ENCODE measurements at places on chromosomes 4 and X.

DNA sequence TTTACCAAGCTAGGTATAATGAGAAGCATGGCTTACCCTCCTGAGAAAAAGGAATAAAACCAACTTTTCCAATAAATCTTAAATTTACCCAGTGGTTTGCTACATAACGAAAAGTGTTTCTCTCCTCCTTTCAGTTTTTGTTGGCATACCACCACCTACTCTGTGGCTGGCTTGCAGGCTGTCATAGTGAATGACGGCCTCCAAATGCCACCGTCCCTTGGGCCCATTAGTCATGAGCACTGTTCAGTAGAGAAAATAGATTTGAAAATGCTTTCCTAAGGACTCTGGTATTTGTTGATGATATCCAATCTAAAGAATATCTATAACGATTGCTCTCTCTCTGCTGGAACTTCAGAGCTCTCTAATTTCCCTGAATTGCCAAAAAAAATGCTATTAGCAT lies 488.3 kb downstream of the MAGEE1 start:
- no peak for DNase-seq

DNA sequence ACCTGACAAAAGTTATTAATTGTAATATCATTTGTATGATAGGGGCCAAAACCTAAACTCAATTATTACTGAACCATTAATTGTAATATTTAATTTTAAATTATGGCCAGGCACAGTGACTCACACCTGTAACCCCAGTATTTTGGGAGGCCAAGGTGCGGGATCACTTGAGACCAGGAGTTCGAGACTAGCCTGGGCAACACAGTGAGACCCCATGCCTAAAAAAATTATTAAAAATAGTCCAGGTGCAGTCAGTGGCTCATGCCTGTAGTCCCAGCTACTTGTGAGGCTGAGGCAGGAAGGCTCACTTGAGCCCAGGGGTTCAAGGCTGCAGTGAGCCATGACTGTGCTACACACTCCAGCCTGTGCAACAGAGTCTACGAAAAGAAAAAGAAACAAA lies 18.0 kb downstream of the PPAT start:
- DNase-seq, result no peak

DNA sequence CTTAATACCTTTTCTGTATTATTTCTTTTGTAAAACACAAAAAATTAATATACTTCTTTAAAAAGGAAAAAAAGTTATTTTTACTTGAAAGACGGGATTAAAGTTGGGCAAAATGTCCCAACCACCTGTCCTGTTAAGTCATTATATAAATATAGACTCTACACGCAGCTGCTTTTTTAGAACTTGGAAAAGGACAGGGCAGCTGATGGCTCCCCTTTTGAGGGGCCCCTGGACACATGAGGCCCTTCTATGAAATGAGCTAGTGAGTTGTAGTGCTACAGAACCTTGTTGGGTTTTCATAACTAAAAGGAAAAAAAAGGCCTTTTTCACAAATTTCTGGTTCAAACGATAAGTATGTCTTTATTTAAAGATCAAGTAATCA lies 600 bp upstream of the BEX2 start:
- peak; percentile 29 for DNase-seq

DNA sequence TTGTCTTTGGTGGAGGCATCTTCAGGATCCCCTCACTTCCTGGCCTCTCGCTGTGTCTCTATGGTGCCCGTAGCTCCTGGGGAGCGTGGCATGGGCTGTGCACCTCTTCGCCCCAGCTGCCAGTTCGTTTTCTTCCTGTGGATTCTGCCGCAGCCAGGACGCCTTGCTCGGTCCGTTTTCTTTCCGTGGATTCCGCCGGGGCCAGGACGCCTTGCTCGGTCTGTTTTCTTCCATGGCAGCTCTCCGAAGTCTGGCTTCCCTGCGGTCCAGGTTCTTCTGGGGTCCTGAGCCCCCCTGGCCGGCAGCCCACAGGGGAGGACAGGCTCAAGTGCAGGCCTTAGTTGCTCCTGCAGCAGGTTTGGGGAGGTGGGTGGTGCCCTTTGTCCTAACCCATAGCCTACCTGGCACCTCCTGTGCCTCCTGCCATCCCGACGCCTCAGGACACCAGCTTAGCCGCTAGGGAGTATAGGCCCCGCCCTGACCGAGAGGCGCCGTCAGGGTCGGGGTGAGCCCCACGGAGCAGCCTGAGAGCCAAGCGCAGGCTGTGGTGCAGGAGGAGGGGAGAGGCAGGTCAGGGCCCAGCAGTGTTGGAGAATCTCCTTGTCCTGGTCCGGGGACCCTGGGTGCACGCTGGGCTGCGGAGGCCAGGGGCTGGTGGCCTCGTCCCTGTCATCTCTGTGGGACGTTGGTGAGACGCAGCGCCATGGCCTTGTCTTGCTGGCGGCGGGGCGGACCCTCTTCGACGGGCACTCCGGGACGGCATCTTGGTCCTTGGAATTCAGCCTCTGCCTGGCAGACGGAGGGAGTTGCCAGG lies 27.1 kb downstream of the UVSSA start:
- DNase-seq, result no peak

DNA sequence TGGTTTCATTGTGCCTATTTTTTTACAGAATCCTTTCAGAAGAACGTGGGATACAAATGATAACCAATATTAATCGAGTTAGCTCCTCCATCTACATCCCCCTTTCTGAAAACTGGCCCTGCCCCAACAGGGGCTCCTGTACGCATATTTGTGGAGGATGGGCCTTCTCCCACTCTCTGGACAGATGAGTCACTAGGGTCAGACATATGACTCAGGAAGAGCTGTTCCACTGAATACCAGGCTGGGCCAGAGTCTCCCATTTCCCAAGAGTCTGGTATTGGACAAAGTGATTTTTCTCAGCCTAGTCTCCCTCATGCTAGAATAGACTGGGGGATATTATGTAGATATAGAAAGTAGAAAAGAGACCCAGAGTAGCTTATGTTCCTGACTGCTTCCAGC lies 142.4 kb downstream of the TSPAN5 start:
- peak; percentile 91 for DNase-seq

DNA sequence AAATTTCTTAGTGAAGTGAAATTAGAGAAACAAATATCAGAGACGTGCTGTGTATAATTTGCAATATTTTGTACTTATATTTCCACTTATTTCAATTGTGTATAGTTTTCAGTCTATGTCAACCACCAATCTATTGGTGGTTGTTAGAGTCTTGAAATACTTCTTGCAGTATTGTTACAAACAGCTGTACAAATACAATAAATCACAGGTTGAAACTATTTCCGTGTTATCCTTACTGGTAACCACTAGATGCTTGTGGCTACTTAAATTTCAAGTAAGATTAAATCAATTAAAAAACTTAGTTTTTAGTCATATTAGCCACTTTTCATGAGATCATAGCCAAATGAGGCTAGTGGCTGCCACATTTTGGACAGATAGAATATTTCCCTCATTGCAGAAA lies 520.5 kb downstream of the GBA3 start:
- peak; percentile 68 for DNase-seq

DNA sequence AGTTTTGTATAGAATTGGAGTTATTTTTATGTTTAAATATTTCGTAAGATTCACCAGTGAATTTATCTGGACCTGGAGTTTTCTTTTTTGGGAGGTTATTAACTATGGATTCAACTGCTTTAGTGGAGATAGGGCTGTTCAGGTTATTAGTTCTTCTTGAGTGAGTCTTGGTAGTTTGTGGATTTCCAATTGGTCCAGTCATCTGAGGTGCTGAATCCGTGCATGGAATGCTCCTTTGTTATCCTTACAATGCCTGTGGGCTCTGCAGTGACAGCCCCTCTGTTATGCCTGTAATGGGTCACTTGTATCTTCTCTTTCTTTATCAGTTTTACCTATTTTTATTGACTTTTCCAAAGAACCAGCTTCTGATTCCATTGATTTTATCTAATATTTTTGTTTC lies 15.4 kb upstream of the NKX1-1 start:
- DNase-seq, result no peak

DNA sequence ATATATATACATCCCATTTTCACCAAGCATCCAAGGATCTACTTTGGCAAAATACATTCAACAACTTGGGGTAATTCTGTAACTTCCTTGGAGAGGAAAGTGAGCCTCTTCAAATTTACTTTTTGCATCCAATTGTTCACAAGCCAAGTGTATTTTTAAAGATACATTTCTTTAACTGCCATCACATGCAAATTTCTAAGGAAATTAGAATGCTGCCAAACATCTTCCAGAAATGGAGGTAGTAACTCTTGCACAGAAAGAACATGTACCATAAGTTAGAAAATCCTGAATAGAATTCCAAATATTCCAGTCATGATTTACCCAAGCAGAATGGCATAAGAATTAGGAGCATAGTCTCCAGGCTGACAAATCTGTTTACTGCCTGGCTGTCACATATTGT lies 220.5 kb upstream of the NWD2 start:
- no peak for DNase-seq

DNA sequence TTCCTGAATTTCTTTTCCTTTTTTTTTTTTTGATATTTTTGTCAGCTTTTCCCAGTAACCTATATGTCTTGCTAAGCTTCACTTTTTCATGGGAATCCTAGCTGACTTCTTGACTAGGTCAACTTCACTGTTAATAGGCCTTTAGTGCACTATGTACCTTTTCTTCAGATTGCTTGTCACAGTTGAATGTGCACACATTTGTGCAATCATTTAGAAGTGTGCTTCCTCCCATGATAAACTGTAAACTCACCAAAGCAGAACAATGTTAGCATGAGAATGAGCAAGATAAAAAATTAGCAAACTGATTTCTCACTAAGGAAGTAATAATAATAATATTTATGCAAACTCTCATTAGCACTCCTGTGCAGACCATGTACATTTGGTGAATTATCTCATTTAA lies 173.2 kb downstream of the PABPC4L start:
- DNase-seq, result no peak

- DNase-seq, result peak; percentile 31
Observed at GRCh38 chr4:182645511-182645910, 271.7 kb downstream of the DCTD start.

DNA sequence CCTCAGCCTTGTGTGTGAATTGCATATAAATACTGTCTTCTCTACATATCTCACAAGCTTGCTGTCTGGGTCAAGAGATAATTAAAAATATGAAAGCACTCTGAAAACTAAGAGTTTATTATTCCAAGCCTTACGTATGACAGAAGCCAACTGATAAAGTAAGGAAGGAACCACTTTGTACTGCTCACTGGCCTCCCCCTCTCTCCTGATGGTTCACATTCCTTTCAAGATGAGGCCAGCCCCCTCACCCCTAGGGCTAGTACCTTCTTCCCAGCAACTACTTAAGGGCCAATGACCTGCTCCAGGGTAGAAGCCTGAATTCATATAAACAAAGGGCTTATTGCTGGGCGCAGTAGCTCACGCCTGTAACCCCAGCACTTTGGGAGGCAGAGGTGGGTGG lies 5.4 kb upstream of the SOWAHD start:
- DNase-seq, result no peak

GRCh38 chr4:244471-244870 lies 60.8 kb downstream of the ZNF732 start:
- DNase-seq, result peak; percentile 9

GRCh38 chr4:53908661-53909078 lies 155.7 kb downstream of the CHIC2 start:
- peak; percentile 92 for DNase-seq

DNA sequence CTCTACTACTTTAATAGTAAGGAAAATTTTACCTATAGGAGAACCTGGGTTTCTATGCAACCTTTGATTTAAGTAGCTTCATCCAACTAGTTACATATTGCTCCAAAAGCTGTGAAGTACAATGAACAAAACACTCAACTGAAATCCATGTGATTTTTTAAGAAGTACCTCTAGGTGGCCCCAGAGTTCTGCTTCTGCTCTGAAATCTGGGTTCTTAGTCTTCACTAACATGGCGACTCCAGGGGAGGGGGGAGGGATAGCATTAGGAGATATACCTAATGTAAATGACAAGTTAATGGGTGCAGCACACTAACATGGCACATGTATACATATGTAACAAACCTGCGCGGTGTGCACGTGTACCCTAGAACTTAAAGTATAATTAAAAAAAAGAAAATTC lies 73.4 kb upstream of the MAGEB2 start:
- peak; percentile 51 for DNase-seq
